ENCODE measurements at places on chromosomes 7 and 10. TPM values are rescaled to one million over a fixed set of nuclear protein-coding genes. Genes with fewer than 3 reads are reported as not detected.

DNA sequence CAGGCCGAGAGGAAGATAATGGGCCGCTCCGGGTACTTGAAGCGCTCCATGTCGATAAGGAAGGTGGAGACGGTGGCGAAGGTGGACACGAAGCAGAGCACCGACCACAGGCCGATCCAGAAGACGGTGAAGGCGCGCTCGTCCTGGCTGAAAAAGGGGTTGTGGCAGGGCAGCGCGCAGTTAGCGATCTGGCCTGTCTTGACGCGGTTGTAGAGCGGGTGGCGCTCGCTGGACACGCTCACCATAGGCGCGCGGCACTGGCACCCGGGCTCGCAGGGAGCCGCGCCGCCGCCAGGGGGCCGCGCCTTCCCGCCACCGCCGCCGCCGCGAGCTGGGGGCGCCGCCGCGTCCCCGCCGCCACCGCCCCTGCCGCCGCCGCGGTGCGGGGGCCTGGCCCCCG is 1.6 kb downstream of the FZD8 start:
- no peak for DNase-seq

CALHM1 gene
- not detected for total RNA-seq

- DNase-seq, result no peak
Measured at GRCh38 chr10:73814896-73815718, 3.7 kb upstream of the NDST2 start.

GRCh38 chr7:47040795-47041347 is 541.0 kb downstream of the TNS3 start:
- no peak for DNase-seq

- DNase-seq, result no peak
Measured at GRCh38 chr10:78974617-78975317, 94.0 kb upstream of the ZMIZ1 start.

DNA sequence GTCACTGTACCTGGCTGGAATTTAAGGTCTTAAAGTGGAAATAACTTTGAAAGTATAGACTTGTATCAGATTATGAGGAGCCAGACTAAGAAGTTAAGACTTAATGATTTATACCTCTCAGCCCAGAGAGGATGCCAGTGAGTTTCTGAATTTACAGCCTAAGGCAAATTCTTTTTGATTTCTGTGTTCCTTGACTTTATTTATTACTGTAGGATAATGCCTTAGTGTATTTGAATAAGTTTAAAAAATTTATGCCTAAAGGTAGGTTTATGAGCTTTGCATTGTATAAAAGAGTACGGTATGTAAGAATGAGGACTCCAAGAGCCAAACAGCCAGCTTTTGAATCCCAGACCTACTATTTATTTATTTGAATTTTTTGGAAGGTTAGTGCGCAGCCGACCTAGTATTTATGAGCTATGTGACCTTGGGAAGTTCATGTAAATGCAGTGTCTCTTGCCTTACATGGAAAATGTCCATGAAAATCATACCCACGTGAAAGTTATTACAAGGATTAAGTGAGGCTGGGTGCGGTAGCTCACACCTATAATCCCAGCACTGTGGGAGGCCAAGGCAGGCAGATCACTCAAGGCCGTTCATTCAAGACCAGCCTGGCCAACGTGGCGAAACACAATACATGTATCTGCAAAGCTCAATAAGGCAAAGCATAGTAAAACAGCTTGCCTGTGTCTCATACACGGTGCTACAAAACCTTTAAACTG is 174.6 kb downstream of the AUTS2 start:
- no peak for DNase-seq

GRCh38 chr10:49700211-49700610 is 20.8 kb downstream of the C10orf53 start:
- DNase-seq, result no peak

DNA sequence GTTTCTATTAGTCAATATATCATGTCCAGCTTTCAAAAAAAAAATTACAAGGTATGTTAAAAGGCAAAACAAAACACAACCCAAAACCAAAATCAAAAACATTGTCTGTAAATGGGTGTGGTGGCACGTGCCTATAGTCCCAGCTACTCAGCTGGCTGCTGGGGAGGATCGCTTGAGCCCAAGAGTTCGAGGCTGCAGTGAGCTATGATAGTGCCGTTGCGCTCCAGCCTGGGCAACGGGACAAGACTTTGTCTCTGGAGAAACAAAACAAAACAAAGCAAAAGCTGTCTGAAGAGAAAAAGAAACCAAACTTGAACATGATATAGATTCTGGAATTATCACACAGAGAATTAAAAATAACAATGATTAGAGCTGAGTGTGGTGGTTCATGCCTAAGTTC is 10.3 kb upstream of the CPA5 start:
- DNase-seq, result no peak

DNA sequence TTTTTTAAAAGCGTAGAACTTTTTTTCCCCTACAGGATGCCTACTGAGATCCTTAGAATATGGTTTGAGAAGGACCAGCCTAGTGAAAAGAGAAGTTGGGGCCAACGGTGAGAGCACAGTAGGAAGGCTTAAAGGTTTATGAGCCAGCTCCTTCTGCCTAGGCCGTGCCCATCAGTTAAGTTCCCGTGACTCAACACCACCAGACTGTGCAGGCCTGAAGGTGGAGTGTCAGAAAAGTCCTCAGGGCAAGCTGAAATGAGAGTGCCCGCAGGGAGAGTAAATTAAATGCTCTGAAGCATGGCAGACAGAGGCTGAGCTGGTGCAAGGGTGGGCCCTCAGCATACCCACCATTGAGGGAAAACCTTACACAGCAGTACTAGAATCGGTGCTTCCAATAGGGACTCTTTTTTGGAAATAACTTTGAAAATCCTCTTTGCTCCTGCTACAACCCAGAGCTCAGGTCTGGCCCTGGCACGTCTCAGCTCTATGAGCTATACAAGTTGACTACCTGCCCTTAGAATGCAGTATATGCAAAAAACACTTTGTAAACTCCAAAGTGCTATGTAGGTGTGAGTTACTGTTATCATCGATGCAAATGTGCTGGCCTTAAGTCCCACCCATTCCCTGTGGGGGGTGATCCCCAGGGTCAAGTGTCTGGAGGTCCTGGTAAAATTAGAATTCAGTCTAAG is 15.2 kb upstream of the C10orf67 start:
- no peak for DNase-seq

DNA sequence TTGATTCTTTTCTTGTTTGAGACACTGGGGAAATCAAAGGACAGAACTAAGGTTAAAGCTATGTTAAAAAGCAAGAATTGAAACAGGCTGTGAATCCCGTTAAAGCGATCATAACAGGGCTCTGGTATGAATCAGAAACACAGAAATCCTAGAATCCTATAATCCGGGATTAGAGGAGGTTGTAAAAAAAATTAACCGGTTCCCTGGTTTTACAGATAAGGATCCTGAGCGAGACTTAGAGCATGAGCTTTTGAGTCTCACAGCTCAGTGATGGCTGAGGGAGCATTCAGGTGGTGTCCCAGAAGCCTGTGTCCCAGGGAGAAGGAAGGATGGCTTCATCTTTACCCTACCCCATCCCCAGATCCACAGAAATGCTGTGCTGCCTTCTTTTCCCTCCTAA is 461.3 kb downstream of the PAXIP1 start:
- DNase-seq, result no peak

HTRA1 gene
- total RNA-seq, result 62.2 TPM

DNA sequence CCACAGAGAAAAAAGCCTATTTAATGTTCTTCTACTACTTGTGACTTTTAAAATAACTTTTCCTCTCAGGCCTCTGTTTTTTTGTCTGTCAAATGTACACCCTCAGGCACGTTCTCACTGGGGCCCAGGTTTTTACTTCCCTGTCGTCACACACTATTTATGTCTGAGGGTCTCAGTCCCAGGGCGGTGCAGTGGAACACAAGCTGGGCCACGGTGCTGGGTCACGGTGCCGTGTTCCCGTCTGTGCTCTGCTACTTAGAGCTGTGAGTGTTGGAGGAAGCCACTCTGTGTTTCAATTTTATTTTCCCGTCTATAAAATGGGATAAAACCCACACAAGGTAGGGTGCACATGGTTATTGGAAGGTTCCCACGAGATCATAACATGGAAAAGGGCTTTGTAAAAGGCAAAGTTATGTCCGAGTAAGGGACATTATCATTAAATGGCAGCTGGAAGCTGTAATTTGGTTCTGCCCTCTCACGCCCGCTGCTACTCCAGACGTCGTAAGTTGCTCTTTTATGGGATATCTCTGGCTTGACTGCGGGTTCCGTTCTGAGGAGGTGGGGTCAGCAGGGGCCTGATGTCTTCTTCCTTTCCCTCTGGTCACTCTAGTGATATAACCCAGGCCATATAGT is 25.2 kb downstream of the ZNF775 start:
- no peak for DNase-seq

DLX5 gene
- total RNA-seq, result 1.3 TPM

DNA sequence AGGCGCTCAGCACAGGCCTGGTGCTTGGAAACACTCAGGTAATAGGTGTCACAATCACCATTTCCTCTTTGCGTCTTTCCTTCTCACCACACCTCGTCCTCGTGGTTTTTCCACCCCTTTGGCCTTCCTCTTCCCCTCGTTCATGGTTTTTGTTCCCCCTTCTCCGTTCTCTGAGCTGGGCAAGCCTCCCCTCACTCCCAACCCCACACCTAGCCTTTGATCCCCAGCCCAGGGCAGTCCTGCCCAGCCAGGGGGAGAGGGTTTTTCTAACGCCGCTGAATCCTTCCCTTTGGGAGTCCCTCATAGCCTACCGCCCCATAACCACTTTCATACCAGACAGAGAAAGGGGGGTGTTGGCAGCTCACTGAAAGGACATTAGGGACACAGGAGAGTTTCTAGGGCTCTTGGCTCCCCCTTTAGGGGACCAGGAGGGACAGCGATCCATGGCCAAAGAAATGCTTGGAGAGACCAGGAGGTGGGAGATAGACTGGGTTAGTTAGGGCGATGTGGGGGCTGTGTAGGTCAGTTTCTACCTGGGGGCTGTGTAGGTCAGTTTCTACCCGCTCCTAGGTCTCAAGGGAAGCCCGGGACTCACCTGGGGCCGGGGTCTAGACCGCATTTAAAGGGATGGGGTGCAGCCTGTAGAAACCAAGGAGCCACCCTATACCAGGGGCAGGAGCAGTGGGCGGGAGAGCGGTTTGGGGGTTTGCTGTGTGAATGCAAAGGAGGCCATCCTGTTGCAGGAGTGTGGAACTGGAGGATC is 1.4 kb downstream of the EPHB4 start:
- no peak for DNase-seq

GRCh38 chr10:49621561-49621960 is 7.7 kb downstream of the CHAT start:
- DNase-seq, result no peak

LIPN gene
- total RNA-seq, result not detected

GRCh38 chr10:130742941-130743675 is 568.4 kb downstream of the TCERG1L start:
- DNase-seq, result no peak

- no peak for DNase-seq
Measured at GRCh38 chr7:148116829-148117403, 473.6 kb upstream of the C7orf33 start.

DNA sequence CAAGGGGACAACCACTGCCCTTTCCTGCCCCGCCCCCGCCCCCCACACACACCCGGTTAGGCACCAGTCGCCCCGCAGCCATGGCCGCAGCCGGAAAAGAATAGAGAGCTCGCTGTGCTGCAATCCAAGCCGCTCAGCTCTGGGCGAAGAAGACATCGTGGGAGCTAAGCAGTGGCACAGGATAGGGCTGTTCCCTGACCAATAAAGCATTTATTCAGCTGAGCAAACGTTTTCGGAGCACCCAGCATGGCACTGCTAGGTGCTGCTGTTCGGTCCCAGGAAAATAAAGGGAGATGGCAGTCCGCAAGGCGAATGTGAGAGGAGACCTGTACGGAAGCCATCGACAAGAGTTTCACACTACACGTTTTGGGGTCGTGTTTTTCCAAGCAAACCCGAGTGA is 18.3 kb downstream of the SKIDA1 start:
- no peak for DNase-seq

GRCh38 chr7:29657856-29658255 is 94.2 kb downstream of the PRR15 start:
- no peak for DNase-seq
